LHCN-M2 (cell line): ENCODE measurements at places on chromosomes 12 and 14.

DNA sequence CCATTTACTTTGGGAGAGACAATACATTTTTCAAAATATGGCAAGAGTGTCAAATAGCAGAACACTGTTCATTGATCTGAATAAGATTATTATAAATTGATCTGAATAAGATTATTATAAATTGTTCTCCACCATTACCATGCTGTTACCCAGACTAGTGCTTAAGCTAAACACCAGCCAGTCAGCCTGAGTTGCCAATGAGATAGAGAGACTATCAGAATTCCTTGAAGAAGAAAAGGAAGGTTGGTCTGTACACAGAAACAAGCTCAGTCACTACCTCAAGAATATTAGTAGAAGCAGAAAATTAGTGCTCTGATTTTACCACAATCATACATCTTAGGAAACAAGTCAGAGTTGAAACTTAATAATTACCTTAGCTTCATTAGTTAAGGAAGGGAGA is 469.8 kb downstream of the FOXG1 start:
- peak; percentile 26 for DNase-seq

- DNase-seq = peak; percentile 55
Measured at GRCh38 chr14:51527073-51527472, 124.6 kb upstream of the FRMD6 start.

DNA sequence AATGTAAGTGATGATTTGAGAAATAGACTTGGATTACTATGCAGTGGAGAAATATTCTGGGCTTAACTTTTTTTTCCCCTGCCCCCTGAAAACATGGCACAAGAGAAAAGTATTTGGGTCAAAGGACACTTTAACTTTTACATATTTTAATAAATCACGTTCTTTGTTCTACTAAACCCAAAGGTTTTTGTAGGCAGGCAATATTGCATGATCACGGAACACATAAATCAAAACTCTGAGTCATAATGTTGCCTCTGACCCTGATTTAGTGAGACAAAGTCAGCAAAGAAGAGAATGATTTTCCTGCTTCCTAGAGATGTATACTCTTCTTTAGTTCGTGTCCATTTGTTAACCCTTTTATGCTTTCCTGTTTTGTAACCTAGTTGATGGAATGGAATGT is 38.0 kb downstream of the ABCD2 start:
- DNase-seq = peak; percentile 24

- DNase-seq = no peak
Measured at GRCh38 chr14:76863724-76864407, 37.7 kb downstream of the LRRC74A start.

GRCh38 chr14:80215756-80216581 is 4.7 kb upstream of the DIO2 start:
- DNase-seq = peak; percentile 95

DNA sequence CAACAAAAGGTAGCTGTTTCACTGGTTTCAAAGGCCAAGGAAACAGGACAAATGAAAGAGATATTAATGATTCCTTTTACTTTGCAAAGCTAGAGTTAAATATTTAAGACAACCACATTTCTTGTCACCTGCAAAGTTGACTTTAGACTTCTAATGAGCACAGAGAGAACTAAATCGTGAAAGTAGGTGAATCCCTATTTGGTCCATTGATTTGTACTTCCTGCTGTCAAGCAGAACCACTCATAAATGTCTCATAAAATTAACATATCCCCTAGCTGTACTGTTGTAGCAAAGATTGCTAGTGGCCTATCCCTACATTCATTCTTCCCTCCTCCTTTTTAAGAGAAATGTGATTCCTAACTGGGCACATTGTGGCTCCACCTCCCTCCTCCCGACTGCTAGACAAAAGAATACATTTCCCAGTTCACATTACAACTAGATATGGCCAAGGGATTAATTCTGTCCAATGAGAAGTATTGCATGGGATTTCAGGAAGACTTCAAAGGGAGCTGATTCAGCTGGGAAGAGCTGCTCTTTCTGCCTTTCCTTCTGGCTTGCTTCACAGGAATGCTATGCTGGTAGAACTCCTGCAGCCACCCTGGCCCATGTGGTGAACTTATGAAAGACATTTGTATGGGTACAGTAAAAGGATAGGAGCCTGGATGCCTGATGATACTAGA is 227.5 kb upstream of the ABCD2 start:
- DNase-seq = peak; percentile 36
